ENCODE measurements at places on chromosomes 3 and 15. TPM values are rescaled to one million over a fixed set of nuclear protein-coding genes. Genes with fewer than 3 reads are reported as not detected.

CATSPER2 gene
- polyA plus RNA-seq = 14.4 TPM

DNA sequence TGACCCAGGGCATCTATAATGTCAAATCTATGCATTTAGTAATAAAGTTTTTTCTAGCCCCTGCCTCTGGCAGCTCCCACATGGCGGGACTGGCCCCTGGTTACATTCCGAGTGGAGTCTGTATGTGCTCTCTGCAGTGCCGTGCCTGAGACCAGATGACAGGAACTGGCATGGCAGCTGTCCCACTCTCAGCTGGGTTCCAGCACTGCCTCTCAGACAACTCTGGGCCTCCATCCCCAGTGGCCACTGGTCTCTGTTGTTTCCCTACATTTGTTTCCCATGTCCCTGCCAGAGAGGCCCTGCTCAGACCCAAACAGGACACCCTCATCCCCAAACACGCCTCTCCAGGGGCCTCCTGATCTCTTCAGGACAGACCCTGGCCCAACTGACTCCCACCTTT, 109.3 kb downstream of the OCA2 start:
- DNase-seq = no peak

SAMMSON gene
- polyA plus RNA-seq = not detected

NR1I2 gene
- polyA plus RNA-seq = 0.47 TPM

DNA sequence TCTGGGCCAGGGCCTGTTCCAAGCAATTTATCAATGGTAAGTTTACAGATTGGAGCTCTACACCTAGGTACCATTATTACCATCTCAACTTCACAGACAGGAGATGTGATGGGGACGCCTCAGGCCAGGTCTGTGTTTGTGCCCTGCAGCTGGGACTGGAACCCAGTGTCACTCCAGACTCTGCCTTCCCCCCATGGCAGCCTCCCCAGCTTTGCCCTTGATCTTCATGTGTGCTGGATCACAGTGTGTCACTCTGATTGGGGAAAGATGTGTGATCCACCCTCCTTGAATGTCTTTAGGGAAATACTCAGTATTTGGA, 59.6 kb downstream of the MGLL start:
- no peak for DNase-seq

SMCO1 gene
- not detected for polyA plus RNA-seq

SLC15A2 gene
- polyA plus RNA-seq = 15.1 TPM

GRCh38 chr3:142209655-142210054, 15.7 kb downstream of the GK5 start:
- no peak for DNase-seq

- no peak for DNase-seq
Observed at GRCh38 chr3:102106416-102107097, 257.2 kb downstream of the NFKBIZ start.

- DNase-seq = no peak
Observed at GRCh38 chr3:64084640-64085039, 61.3 kb upstream of the PSMD6 start.

HIGD2B gene
- not detected for polyA plus RNA-seq

- no peak for DNase-seq
Observed at GRCh38 chr15:76147906-76148570, 88.3 kb downstream of the TMEM266 start.

GRCh38 chr3:44478055-44478468, 592 bp upstream of the ZNF445 start:
- no peak for DNase-seq

ADIPOQ gene
- polyA plus RNA-seq = not detected

CCR4 gene
- 0.23 TPM for polyA plus RNA-seq

GRCh38 chr3:39447637-39448483, 19.6 kb upstream of the MOBP start:
- DNase-seq = peak; percentile 80

DNA sequence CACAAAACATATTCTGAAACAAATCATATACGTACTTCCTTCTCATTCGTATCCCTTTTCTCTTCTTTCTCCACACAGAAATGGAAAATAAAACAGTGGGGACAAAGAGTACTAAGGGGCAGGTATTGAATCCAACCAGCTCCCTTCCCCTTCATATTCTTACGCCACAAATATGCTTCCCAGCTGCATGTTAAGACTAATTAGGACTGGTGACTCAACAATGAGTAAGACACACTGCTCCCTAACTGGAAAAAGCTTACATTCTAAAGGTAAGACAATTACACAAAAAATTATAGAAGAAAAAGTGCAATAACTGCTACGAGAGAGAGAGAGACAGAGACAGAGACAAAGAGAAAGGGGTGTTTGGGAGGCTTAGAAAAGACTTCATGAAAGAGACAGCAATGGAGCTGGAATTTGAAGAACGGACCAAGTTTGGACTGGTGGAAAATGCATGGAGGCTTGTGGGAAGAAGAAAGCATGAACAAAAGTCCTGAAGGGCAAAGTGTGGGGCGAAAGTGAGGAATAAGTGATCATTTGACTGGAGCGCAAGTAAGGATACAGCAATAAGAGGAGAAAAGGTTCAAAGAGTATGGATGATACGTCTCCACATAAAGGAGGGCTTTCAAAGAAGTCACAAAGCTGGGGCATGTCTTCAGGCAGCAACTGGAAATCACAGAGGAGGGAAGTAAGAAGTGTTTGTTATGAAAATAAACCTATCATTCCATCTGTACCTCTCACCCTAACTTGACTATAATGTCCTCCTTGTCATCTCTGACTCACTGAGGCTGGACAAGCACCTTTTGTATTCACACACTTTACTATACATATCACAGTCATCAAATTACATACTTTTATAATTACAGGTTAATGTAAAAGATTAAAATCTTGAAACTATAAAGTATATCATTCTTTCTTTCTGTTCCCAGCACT, 49.2 kb downstream of the RYK start:
- no peak for DNase-seq

MNS1 gene
- 27.6 TPM for polyA plus RNA-seq

DNA sequence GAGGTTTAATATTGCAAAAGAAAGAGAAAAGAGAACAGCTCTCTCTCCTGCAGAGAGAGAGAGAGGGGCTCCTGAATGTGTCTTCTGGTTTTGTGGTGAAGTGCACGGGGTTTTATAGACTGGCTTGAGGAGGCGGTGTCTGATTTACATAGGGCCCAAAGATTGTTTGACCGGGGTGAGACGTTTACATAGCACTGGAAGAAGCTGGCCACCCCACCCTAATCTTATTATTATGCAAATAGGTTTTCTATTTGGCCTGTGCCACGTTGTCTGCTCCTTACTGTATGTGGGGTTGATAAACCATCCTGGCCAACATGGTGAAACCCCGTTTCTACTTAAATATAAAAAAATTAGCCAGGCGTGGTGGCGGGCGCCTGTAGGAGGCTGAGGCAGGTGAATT, 268.6 kb downstream of the SV2B start:
- DNase-seq = no peak

ERICH6 gene
- polyA plus RNA-seq = 0.69 TPM

GRCh38 chr3:15812183-15812582, 14.4 kb upstream of the ANKRD28 start:
- no peak for DNase-seq

NAALADL2 gene
- polyA plus RNA-seq = 17.1 TPM

- no peak for DNase-seq
Observed at GRCh38 chr3:105960381-105960780, 91.6 kb upstream of the CBLB start.

- DNase-seq = no peak
Observed at GRCh38 chr3:161568671-161569070, 72.1 kb downstream of the OTOL1 start.

GRCh38 chr15:86247249-86247955, 167.7 kb downstream of the AGBL1 start:
- DNase-seq = no peak

GRCh38 chr3:105836533-105836932, 32.3 kb downstream of the CBLB start:
- DNase-seq = no peak

GJD2 gene
- 0.06 TPM for polyA plus RNA-seq

- no peak for DNase-seq
Observed at GRCh38 chr15:22887157-22887951, 48.9 kb downstream of the NIPA2 start.

DNA sequence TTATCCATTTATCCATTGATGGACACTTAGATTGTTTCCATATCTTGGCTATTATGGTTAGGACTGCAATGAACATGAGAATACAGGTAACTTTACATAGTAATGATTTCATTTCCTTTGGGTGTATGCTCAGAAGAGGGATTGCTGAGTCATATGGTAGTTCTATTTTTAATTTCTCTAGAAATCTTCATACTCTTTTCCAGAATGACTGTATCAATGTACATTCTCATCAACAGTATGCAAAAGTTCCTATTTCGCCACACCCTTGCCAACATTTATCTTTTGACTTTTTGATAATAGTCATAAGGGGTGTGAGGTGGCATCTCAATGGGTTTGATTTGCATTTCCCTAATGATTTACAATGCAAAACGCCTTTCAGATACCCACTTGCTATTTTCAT, 6.2 kb upstream of the NIPA1 start:
- DNase-seq = no peak

GRCh38 chr15:100786139-100786531, 93.5 kb upstream of the ALDH1A3 start:
- DNase-seq = no peak

PLSCR5 gene
- not detected for polyA plus RNA-seq

- no peak for DNase-seq
Observed at GRCh38 chr15:50593761-50594160, 47.3 kb upstream of the USP50 start.

GRCh38 chr3:17552351-17552750, 190.1 kb downstream of the TBC1D5 start:
- DNase-seq = no peak

CPLX3 gene
- polyA plus RNA-seq = 0.07 TPM

DNA sequence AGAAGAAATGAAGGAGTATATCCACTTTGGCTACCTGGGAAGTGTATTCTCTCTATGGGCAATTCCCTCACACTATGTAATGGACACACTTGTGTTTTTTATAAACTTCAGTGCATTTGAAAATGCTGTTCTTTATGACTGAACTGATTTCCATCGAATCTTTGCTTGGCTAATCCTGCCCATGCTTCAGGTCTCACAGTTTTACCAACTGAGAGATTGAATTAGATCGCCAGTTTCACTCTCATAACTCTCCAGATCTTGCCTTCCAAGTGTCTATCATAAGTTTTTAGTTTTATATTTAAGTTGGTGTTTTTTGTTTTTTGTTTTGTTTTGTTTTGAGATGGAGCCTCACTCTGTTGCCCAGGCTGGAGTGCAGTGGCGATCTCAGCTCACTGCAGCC, 73.5 kb upstream of the MBNL1 start:
- no peak for DNase-seq

DNA sequence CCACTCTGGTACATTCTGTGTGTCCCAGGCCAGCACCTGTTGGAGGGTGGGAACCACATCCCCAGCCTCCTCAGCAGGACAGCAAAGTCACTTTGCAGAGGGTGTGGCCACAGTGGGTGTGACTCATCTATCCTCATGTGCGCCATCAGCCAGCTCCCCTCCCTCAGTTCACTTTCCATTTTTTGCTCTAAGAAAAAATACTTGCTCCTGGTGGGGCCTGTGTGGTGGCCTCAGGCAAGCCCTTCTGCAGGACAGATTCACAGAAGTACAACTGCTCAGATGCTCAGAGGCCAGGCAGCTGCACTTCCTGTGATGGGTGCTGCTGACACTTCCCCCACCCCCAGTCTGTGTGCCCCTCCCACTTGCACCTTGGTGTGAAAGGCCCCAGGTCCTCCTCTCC, 78.3 kb upstream of the ALDH1L1 start:
- DNase-seq = no peak

LEKR1 gene
- polyA plus RNA-seq = 1.9 TPM

- no peak for DNase-seq
Observed at GRCh38 chr15:60044636-60045270, 40.6 kb downstream of the FOXB1 start.

ESYT3 gene
- 2.2 TPM for polyA plus RNA-seq

SEMA6D gene
- 36.1 TPM for polyA plus RNA-seq

- no peak for DNase-seq
Observed at GRCh38 chr3:147410116-147410525, 956 bp downstream of the ZIC1 start.

GRCh38 chr15:100898661-100899462, 19.2 kb downstream of the ALDH1A3 start:
- no peak for DNase-seq

GRCh38 chr3:126439968-126440708, 35.6 kb downstream of the ZXDC start:
- no peak for DNase-seq

- DNase-seq = no peak
Observed at GRCh38 chr15:81357180-81357686, 16.8 kb downstream of the TMC3 start.

DNA sequence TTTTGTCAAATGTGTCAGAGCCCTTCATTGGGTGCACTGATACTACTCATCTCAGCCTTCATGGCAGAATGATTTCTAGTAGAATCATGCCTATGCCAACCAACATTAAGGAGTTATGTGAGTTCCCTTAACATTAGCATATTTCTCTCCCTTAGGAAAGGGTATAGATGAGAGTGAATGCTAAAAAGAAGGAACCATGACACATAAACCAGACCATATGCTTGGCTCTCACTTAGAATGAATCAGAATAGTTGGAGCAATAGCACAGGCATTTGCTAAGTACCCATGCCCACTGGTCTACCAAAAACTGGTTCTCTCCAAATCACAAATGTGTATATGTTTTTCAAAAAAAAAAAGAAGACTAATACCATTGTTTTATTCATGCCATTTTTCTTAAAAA, 51.1 kb downstream of the STRIT1 start:
- DNase-seq = no peak

DNA sequence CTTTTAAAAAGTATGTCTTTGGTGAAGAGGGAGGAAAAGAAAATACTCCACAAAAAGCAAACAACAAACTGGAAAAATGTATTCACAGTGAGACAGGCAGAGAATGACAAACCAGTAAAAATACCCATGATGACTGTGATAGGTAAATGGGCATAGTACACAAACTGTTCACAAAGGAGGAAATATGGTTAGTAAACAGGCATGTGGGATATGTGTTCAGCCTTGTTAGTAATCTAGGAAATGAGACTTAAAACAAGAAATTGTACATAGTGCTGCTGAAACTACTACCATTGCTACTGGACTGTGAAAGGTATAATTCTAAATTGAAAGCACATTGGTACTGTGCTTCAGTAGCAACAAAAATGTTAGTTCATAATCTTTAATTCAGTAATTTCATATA, 50.1 kb downstream of the UBE2E2 start:
- DNase-seq = no peak

GRCh38 chr3:129182390-129183185, 1.1 kb downstream of the CNBP start:
- DNase-seq = no peak

DNA sequence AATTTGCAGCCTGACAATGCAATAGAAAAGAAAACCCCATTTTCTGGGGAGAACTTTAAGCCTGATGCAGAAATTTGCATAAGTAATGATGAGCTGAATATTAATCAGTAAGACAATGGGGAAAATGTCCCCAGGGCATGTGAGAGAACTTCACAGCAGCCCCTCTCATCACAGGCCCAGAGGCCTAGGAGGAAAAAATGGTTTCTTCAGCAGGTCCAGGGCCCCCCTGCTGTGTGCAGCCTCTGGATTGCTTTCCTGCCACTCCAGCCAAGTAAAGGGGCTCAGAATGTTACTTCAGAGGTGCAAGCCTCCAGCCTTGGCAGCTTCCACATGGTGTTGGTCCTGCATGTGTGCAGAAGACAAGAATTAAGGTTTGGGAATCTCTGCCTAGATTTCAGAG, 900.3 kb upstream of the ROBO1 start:
- DNase-seq = no peak

Data from left renal cortex interstitium (tissue), 4 donors.